ENCODE measurements at places on chromosomes 5 and 9. TPM values are rescaled to one million over a fixed set of nuclear protein-coding genes. Genes with fewer than 3 reads are reported as not detected.

DNA sequence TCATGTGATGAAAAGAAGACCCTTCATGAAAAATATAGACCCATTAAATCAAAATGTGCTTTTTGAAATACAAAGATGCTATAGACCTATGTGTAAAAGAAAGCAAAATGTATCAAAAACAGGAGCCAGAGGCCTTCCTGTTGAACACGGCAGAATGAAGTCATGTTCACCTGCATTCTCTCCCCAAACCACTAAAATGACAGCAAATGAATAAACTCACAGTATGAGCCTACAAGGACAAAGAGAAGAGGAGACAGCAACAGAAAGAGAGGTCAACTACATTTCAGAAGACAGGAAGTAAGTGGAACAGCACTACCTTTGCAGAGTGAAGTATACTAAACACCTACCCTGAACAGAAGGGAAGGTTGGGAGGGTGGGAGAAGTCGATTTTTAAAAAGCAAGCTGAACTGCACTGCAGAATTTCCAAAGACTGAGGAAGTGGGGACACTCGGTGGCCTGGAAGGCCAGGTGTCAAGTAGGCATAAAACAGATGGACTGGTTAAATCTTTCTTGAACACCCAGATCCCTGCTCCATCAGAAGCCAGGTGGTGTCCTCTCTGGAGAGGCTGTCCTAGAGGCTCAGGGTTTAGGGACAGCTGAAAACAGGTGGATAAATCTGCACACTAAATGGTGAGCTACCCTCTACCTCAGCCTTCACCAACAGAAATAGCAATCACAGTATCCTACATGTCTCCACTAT is 48.9 kb downstream of the MED27 start:
- no peak for DNase-seq

SLC27A6 gene
- total RNA-seq: 11.2 TPM

PCDHB4 gene
- total RNA-seq: 4.0 TPM

ELAVL2 gene
- 1.8 TPM for total RNA-seq

DNA sequence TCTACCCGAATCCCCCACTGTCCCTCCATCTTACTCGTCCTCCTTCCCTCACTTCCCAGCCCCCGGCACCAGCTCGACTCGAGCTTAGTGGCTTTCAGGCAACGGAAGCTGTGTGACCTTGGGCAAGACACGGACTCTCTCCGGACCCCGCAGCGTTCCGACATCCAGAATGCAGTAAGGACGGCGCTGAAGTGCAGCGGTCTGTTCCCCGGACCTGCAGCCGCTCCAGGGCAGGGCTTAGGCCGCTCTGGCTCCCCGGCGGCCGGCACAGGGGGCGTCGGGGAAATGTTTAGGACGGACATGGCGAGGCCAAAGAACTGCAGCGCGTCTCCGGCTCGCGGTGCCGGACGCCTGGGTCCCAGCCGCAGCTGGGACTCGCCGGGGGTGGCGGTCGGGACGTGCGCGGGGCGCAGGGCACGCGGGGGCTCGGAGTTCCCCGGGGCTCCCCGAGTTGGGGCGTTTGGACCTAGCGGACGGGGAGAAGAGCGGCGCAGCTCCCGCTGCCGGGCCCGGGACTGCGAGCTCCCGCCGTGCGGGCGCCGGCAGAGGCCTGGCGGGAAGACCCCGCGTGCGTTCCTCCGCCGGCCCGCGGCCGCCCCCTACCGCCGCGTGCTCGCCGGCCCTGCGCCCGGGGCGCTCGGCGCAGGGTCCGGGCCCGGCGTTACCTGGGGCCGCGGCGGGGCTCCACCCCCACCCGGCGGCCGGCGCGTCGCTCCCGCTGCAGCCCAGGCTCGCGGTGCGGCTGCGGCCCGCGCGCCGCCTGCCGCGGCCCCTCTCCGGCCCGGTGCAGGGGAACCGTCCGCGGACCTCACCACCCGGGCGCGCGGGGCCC is 5.6 kb upstream of the RNF44 start:
- DNase-seq: peak; percentile 55

HAND1 gene
- total RNA-seq: not detected

- DNase-seq: peak; percentile 43
Observed at GRCh38 chr9:110058304-110058953, 149.5 kb downstream of the C9orf152 start.

QRFP gene
- not detected for total RNA-seq

DNA sequence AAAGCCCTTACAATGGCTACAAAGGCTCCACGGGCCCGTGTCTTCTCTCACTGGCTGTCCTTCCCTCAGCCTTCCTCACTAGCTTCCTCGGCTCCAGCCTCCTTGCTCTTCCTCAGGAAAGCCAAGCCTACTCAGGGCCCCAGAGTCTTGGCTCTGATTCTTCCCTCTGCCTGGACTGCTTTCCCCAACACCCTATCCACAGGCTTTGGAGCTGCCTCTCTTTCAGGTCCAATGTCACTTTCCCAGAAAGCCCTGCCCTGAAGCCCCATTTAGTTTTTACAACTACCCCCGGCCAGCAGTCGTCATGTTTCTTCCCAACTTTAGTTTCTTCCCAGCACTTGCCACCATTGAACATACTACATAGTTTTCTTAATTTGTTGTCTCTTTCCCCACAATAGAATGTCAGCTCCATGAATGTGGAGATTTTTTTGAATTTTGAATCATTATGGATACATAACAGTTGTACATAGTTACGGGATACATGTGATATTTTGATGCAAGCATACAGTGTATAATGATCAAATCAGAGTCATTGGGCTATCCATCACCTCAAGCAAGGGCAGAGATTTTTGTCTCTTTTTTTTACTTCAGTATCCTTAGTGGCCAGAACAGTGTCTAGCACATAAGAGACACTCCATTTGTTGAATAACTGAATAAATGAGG is 17.5 kb upstream of the TOMM5 start:
- DNase-seq: no peak

OBP2B gene
- total RNA-seq: not detected

GCNT4 gene
- 0.82 TPM for total RNA-seq

DNA sequence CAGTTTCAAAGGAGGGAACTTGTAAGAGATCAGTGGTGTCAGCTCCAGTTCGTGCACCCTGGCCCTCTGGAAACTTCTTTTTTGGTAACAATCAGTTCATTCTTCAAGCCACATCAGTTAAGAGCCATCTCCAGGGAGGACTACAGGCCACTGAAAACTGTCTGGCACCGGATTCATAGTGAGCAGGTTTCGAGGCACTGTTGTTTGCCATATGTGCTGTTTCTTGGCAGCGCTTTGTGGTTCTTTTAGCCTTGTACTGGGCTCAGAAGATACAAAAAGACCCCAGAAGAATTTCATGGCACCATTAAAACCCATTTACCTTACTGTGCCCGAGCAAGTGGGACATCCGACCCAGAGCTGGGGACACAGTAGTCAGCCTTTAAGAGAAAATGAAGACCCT is 68.5 kb downstream of the OTULIN start:
- no peak for DNase-seq

PDZD2 gene
- total RNA-seq: 28.6 TPM

GRCh38 chr5:67612961-67613360 is 416.4 kb upstream of the CD180 start:
- DNase-seq: no peak

GRCh38 chr9:82436475-82436874 is 447.9 kb downstream of the SPATA31D1 start:
- DNase-seq: no peak

GRCh38 chr5:174608631-174609097 is 115.7 kb upstream of the MSX2 start:
- no peak for DNase-seq

GRCh38 chr9:75889977-75890471 is 449 bp upstream of the PCSK5 start:
- DNase-seq: peak; percentile 83

TMEM174 gene
- total RNA-seq: not detected

DNA sequence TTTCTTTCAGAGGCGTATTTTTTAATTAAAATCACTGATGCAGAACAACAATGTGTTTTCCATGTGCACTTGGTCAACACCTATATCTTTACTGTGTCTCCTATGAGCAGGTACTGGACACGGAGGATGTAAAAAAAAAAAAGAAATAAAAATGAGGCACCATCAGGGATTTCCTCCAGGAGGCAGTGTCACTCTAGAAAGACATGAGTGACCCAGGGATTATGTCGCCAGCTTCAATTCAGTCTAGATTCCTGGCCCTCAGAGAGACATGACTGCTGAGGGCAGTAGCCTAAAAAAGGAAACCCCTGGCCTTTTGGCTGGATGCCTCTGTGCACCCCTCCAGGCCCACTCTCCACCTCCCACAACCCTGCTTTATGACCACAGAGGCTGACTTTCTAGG is 18.3 kb upstream of the IL33 start:
- no peak for DNase-seq

- DNase-seq: no peak
Observed at GRCh38 chr5:16936989-16937438, 926 bp upstream of the MYO10 start.

DNA sequence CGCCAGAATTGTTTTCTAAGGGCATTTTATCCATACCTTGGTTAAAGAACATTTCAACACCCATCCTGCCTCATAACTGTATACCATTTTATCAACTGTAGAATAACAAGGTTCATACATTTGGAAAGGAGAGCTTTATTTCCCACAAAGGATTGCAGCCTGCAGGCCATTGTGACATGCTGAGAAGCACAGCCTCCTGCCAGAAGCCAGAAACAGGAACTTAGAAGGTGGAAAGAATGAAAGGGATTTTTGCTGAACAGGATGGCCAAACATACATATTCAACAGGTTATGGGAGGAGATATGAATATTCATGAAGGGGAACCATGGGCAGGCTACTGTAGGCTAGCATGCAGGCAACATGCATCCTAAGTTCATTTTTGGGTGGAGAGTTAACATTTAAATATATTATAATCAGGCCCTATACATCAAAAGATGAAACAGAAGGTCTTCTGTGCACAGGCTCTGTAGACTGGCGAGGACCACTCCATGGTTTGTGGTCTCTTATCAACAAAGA is 59.9 kb upstream of the DIRAS2 start:
- DNase-seq: no peak

DNA sequence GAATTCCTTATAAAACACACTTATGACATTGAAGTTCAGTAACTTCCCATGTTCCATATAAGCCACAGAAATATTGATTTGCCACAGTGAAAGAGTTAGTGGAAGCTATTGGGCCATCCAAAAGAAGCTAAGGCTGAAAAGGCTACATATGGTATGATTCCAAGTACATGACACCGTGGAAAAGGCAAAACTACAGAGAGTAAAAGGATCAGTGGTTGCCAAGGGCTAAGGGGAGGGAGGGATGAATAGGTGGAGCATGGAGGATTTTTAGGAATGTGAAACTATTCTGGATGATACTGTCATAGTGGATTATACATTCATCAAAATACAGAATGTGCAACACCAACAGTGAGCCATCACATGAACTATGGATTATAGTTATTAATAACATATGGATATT is 109.7 kb downstream of the F2RL2 start:
- DNase-seq: no peak

CDH18 gene
- 0.62 TPM for total RNA-seq

- DNase-seq: no peak
Observed at GRCh38 chr9:108103046-108103693, 613.6 kb upstream of the KLF4 start.

ADAMTS13 gene
- total RNA-seq: 4.2 TPM

SLC6A3 gene
- 0.10 TPM for total RNA-seq

SPACA9 gene
- total RNA-seq: 3.8 TPM

CDH9 gene
- total RNA-seq: not detected

ECM2 gene
- 27.5 TPM for total RNA-seq

DNA sequence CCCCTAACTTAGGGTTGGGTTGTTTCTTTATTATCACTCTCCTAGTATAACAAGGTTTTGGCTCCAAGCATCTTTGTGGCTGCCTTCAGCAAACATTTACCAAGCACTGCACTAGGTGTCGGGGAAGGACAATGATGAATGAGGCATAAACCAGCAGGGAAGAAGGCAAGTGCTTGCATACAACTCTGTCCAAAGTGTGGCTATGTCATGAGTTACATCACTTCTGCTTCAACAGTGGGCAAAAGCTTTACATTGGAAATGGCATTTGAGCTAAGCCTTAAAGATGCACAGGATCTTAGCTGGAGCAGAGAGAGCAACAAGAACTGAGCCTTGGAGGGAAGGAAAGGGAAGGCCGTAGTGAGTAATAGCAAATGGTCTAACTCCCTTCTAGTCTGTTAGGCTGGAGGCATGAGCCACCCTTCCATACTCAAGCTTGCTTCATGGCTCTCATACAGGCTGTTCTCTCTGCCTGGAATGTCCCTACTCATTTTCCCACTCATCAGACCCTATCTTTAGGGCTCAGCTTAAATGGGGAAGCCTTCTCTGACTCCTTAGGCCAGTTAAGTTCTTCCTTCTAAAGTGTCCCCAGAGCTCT is 121.8 kb downstream of the SEMA6A start:
- DNase-seq: no peak

GRCh38 chr9:37551888-37552287 is 24.3 kb downstream of the FBXO10 start:
- DNase-seq: no peak

FRRS1L gene
- 4.7 TPM for total RNA-seq

All from tongue (tissue), 3 donors.